ENCODE measurements at places on chromosomes 11 and 22.

DNA sequence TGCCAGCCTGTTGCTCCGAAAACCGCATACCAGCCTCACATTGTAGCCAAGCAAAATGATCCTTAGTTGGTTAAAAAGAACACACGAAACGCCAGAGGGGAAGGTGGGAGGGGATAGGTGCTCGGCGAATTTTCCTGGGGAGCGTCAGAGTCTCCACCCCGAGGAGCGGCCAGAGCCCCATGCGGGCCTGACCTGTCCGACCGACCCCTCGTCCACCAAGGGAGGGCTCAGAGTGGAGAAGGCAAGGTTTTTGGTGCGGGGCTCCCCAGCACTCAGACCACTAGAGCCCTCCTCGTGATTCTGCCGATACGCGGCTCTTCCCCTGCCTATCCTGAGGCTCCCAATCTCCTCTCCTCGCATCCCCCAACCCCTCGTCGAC is 39.6 kb downstream of the DIXDC1 start:
- DNase-seq, result no peak

DNA sequence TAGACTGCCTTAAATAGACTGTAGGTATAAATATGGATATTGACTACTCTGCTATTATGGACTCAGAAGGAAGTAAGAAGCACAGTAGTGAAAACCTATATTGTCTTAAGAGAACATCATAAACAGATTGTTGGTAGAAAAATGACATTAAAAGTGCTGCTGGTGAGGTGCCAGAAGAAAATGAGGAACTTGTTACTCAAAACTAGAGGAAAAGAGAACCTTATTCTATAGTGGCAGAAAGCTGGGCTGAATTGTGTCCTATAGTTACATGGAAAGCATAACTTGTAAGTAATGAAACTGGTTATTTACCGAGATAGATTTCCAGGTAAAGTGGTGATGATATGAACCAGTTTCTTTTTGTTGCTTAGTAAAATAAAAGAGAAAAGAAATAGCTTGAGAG is 109.7 kb upstream of the CTSC start:
- no peak for DNase-seq

GRCh38 chr22:45502215-45503049 is at the start of gene FBLN1:
Gene FBLN1, plus strand, starts transcription at chr22:45502883. Its CDS starts 103 bp downstream, at chr22:45502986.
- no peak for DNase-seq

GRCh38 chr11:37199082-37199481 is 601.0 kb upstream of the RAG2 start:
- DNase-seq, result no peak

DNA sequence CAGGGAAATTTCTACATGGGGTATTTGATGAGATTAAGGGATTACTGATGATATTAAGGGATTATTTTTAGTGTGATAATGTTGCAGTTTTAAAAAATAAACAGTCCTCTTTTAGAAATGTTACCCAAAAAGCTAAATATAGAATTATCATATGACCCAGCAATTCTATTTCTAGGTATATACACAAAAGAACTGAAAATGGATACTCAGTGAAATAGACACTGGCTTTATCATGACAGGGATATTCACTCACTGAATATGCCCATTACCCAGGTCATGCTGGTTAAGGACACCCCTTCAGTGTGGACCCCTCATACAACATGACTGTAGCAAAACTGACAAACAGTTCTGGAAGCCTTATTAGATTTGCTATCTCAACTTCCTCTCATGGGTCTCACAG is 27.8 kb downstream of the USP28 start:
- no peak for DNase-seq

DNA sequence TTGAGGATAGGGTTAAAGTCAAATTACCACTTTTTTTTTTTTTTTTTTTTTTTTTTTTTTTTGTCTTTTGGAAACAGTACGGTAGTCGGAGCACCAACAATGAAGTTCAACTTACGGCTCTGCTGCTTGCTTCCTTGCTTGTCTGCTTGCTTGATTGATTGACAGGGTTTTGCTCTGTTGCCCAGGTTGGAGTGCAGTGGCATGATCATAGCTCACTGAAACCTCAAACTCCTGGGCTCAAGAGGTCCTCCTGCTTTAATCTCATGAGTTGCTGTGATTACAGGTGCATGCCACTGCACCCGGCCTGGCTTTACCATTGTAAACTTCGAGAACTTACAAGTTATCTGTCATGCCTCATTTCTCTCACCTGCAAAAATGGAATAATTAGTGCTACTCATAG is 5.8 kb downstream of the SGSM3 start:
- no peak for DNase-seq

DNA sequence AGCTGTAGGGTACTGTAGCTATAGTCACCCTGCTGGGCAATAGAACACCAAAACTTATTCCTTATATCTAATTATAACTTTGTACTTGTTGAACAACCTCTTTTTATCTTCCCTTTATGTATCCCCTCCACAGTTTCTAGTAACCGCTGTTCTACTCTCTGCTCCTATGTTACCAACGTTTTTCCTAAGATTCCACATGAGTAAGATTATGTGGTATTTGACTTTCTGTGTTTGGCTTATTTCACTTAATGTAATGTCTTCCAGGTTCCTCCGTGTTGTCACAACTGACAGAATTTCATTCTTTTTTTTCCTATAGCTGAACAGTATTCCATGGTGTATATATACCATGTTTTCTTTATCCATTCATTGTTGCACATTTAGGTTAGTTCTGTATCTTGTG is 258.4 kb downstream of the DYNC2H1 start:
- DNase-seq, result no peak

DNA sequence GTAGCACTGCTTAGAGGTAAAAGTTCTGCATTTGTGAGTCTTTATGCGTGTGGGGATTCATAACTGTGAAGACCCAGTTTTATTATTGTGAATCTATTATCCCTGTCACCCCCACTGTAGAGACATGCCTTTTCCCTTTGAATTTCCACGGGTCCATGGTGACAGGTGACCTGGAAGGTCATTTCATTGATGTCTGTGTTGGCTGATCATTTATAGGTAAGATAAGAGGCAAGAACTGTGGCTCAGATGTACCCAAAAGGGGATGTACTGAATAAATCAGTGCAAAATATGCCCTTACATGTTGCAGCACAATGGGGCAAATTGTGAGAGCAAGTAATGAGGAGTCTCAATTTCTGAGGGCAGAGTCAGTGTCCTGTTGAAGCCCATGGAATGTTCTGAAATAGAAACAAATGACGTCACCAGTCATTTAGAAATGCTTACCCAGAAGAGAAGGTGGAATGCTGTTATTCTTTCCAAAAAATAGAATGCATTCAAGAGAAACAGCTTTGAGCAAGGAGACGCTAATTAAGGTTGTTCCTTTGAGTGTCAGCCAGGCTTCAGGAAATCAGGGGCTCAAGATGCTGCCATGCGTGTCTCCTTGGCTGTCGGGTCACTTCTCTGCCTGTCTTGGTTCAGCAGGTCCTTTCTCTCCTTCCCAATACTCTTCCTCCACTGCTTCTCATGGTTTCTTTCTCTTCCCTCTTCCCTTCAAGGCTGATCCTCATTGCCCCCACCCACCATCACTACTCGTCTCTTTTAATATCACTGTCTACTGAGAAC is 118.7 kb upstream of the E2F8 start:
- no peak for DNase-seq

GRCh38 chr22:17152340-17152739 is 6.7 kb downstream of the HDHD5 start:
- no peak for DNase-seq

GRCh38 chr11:129804012-129804411 is 11.6 kb upstream of the TMEM45B start:
- DNase-seq, result no peak

GRCh38 chr22:40183029-40183581 is 5.4 kb downstream of the TNRC6B start:
- no peak for DNase-seq

- DNase-seq, result no peak
Observed at GRCh38 chr11:69156673-69157155, 979 bp downstream of the SMIM38 start.

- DNase-seq, result no peak
Observed at GRCh38 chr22:26316732-26317285, 112.3 kb upstream of the ASPHD2 start.
